ENCODE measurements at places on chromosomes 7 and 10.

- no peak for DNase-seq
Measured at GRCh38 chr10:27884185-27884641, 114.7 kb downstream of the ODAD2 start.

DNA sequence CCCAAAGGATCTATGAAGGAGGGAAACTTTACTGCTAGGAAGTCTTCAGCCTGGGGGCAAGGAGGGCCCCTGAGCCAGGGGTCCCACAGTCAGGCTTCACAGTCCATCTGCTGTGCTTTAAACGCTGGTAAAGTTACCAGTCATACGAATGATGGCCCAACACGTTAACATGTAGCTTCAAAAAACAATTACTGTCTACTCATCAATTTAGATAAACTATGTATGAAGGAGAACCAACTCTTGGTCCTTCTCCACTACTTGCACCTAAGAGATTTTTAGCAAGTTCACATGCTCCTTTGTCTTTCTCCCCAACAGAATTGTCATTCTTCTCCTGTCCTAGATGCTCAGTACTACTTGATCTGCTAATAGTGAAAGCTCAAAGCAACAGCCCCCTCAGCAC, 16.6 kb downstream of the JCAD start:
- no peak for DNase-seq

DNA sequence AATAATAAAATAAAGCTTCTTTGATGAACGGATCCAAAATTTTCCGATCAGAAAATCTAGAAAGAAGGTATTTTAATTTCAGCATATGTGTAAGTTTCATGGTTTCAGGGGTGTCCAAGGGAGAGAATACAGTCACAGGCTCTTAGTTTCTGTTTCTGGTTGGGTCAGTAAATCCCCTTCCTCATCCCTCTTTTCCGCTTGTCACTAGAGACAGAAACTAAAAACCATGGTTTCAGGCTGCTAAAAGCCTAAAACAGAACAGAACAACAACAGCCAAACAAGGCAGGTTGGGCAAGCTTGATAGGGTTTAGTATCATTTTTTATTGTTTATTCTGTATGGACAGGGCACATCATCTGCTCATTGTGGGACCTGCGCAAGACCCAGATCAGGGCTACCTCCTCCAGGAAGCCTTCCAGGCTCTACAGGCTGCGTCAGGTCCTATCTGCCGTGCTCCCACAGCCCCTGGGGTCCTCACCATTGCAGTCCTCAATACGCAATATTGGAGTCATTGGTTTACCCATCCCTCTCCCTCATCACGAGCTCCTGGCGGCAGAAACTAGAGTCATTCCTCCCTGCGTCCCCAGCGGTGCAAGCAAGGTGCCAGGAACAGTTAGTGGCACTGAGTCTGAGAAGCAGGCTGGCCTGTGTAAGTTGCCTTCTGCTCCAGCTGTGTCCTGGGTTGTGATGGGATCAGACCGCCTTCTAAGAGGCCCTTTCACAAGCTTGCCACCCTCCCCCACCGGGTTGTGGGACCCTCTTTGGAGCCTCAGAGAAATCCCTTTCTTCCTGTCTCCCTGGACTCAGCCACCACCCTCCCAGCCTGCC, 70.2 kb upstream of the CUX1 start:
- no peak for DNase-seq

DNA sequence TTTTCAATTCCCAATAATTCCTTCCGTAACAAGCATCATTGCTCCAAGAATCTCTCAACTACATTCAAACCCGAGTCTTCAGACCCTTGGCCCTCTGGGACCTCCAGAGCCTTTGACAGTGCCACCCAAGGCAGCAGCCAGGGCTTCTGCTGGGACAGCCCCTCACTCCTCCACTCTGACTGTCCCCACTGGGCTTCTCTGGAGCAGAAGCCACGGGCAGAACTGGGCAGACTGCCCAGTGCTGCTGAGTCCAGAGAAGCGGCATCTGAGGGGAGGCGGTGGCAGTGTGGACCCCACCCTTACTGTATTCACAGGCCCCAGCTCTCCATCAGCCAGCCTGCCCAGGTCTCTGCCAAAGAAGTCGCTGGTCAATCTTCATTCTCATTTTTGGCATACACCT, 8.8 kb downstream of the CYREN start:
- no peak for DNase-seq

- no peak for DNase-seq
Measured at GRCh38 chr7:82534684-82535083, 91.1 kb upstream of the CACNA2D1 start.

GRCh38 chr10:50896721-50897120, 11.3 kb upstream of the A1CF start:
- DNase-seq: no peak

GRCh38 chr7:140223515-140224221, 46.9 kb upstream of the KDM7A start:
- DNase-seq: no peak

GRCh38 chr10:29240986-29241660, 47.7 kb upstream of the LYZL1 start:
- DNase-seq: no peak

Data from GM10248 (cell line).